Stimulated activated CD8-positive, alpha-beta memory T cell treated with anti-CD3 and anti-CD28 coated beads, Interleukin-15, amount 100 ng/mL, for 48 hours (primary cell): ENCODE measurements at places on chromosomes 11 and 22.

GRCh38 chr11:122398167-122398566, 257.4 kb upstream of the UBASH3B start:
- DNase-seq, result no peak

DNA sequence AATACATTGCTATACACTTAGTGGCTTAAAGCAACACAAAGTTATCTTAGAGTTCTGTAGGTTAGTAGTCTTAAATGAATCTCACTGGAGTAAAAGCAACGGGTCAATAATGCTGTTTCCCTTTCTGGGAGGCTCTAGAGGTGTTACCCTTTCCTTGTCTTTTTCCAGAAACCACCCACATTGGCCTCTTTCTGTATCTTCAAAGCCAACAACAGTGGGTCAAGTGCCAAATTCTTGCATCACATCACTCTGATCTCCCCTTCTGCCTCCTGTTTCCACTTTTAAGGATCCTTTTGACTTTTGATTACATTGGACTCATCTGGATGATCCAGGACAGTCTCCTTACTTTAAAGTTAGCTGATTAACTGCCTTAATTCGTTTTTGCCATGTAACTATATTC, 93.6 kb downstream of the DDX10 start:
- no peak for DNase-seq

- DNase-seq, result no peak
These were observed 48.8 kb upstream of the FIBIN start for GRCh38 chr11:26944866-26945664.

GRCh38 chr11:20840341-20840740, 171.0 kb downstream of the NELL1 start:
- DNase-seq, result no peak

DNA sequence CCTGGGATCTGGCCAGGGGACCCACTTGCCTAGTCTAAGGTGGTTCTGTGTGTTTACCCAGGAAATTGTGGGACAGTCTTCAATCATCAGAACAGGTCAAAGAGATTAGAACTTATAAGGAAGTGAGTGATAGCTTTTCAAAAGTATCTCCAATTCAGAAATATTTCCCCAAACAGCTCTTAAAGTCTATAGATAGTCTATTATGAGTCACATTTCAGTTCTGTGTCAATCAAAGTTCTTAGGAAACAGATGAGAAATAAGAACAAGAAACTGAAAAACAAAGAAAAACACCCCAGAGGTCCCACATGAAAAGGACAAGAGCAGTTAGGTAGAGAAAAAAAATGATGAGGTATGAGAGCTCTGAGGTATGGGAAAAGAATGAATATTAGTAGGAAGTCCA, 381.4 kb upstream of the MPPED2 start:
- DNase-seq, result no peak

DNA sequence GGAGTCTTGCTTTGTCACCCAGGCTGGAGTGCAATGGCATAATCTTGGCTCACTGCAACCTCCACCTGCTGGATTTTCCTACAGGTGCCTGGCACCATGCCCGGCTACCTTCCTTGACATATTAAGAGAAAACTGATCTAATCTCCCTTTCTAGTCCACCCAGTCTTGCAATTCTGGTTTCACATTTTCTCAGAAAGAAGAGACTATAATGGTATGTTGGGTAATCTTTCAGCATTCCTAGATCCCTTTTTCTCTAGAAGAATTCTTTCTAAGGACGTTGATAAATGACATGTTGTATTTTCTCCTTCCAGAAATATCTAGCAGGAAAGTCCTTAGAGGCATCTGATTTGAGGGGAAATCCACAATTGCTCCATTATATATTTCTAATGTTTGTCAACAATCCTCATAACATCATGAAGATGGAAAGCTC, 10.4 kb upstream of the HSPA8 start:
- DNase-seq, result no peak

- no peak for DNase-seq
These were observed 502.1 kb downstream of the ETS1 start for GRCh38 chr11:128085276-128085675.

DNA sequence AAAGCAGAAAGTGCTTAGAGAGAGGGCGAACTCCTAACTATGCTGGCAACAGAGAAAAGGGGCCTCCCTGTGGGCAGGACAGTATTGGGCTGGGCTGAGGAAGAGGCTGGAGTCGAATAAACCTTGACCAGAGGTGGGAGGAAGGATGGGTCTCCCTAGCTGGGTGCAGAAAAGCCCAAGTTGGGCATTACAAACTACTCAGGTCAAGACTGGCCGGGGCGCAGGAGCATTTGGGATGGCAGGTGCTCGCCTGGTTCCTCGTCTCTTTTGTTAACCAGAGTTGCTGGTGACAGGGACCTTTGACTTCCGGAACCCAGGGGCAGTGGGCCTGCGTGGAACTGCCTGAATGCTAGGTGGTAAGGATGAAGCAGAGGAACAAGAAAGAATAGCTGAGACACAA, 80.3 kb upstream of the SHISAL1 start:
- no peak for DNase-seq

DNA sequence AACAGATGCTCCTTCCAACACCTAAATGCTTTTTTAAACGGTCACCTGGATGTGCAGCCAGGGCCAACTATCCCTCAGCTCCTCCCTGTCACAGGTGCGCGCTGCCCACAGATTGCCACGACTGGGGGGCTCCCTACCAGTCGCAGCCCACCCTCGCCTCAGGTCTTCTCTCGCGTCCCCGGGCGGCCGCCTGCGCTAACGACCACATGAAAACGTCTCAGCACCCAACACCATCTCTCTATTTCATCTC, 469 bp downstream of the ZBED5 start:
- no peak for DNase-seq

DNA sequence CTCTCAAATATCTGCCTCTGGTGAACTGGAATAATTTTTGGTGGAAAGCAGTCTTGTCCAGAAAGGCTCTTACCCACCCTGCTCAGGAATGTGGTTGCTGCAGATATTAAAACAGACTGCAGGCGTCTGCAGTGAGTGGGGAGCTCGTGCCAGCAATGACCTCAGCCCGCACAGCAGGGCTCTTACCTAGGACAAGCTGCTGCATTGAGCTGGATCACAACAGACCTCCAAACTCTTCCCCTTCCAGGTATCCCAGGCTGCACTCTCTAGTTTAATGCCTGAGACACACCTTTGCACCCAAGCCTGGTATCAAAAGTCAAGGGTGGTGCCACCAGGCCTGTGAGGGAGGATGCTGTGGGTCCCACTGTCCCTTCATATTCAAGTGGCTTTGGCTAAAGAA, 69.7 kb upstream of the CDON start:
- DNase-seq, result no peak

GRCh38 chr11:39932966-39933365, 1526.5 kb downstream of the LRRC4C start:
- DNase-seq, result no peak

- no peak for DNase-seq
These were observed 3.4 kb upstream of the UCP3 start for GRCh38 chr11:74012074-74012809.

- no peak for DNase-seq
These were observed 16.4 kb downstream of the SLN start for GRCh38 chr11:107695446-107695845.

DNA sequence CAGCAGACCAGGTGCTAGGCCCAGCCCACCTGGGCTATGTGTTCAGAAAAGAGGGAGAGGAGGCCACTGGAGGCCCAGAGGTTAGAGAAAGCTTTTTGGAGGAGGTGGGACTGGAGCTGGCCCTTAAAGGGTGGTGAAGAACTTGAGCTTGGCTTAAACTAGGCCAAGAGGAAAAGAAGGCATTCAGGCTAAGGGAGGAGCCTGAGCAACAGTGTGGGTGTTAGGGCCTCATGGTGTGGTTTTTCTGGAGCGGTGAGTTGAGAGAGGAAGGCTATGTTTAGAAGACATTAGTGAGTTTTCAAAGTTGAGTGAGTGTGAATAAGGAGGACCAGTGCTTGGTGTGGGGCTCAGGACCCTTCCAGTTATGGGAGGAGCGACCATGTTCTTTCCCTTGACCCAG, 6.2 kb downstream of the TAF6L start:
- DNase-seq, result no peak

GRCh38 chr11:92123540-92123939, 101.1 kb upstream of the FAT3 start:
- DNase-seq, result no peak

DNA sequence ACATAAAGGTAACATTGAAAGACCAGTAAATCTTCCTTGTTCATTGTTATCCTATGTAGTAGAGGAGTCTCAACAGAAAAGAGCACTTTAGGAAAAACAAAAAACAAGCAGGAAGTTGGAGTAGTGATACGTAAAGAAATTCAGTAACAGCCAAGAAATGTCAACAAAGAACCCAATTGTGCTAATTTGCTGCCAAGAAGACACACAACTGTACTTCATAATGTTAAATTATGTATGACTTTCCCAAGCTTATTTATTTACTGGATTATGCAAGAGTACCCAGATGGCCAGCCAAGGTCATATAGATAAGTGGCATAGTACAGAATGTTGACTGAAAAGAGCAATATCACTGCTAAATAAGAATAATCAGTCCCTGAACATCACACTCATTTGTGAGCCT, 264.7 kb upstream of the CCDC179 start:
- DNase-seq, result no peak

- peak; percentile 61 for DNase-seq
These were observed at the start of gene UBASH3B for GRCh38 chr11:122655527-122656072. Gene UBASH3B, plus strand, starts transcription at chr11:122655722. Its CDS starts 328 bp downstream, at chr11:122656050.

DNA sequence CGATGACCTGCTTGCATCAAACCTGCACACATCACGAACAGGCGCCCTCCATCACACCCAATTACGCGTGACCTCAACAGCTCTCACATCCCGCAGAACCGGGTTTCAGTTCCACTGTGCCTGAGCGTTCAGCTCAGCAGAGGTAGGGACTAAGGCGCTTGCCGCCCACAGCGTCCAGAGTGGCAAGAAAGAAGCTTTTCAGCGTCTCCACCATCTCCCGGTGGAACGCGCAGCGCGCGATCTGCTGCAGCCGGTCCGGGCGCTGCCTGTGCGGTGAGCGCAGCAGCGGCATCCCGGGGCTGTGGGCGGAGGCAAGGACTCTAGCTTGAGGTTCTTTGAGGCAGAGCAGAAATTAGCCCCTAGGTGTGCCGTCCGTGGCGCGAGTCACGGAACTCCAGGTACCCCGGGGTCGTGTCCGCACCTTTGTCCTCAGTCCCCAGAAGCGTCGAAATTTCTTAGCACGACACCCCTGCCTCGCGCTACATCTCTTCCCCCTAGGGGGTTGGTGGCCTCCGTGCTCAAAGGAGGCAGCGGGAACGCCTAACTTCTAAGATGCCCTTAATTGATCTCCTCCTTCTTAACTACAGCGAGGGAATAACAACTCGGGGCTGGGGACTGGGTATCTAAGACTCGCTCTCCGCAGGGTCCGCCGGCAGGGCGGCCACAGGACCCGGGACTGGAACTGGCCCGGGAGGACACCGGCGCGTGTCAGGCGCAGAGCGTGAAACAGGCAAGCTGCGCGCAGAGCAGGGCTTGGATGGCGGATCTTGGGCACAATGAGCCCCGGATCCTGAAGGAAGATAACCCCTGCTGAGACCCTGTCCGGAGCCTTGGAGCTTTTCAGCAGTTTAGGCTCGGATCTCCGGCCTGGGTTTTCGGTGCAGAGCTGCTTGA, 1.7 kb upstream of the CALCA start:
- DNase-seq, result no peak

DNA sequence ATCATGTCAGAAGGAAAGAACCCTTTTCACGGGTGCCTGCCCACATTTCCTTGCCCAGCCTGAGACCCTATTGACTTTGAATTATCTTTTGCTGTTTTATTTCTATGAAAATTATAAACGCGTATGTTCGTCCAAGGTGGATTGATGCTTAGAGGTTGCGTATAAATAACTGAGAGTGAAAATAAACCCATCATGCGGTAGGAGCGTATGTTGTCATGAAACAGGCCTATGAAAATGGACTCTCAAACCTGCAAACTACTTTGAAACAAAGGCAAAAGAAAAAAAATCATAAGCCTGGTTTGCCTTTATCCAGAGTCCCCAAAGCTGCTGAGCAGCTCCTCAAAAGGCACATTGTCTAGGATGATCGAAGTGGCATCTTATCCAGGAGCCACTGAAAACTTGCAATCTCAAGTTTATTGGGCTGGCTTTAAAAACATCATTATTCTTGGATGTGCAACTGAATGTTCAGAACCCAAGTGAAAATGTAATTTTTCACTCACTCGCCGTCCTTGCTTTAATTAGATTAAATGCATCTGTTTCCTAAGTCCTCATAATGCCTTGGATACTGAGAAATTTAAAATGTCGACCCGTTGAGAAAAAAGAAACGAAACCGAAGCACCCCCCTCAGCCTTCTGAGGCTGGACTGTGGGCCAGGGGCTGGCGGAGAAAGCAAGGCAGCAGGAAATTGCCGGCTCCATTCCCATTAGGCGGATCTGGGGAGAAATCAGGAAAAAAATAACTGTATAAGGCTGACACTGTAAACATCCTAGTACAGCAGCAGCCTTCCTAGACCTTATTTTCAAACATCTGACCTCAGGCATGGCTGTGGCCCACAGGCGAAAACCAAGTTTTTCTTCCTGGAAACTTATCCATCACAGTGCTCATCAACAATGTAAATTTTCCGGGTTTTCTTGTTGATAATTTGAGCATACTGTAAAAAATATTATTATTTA, 82.9 kb upstream of the PPARA start:
- DNase-seq, result no peak

DNA sequence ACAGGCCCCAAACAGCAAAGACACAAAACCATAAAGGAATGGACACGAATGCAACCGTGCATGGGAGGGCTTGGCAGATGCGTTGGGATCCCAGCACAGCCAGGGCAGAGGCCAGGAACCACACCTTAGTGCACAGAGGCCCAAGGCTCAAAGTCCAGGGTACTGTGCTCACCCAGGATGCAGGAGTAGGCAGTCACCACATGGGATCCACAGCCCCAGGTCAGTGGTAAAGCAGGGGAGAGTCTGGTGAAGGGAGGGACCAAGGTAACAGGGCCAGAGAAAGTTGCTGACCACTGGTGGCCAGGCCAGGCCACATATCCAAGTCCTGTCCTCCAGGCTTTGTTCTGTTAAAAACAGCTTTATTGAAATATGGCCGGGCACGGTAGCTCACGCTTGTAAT, 6.5 kb upstream of the CERK start:
- DNase-seq, result no peak

DNA sequence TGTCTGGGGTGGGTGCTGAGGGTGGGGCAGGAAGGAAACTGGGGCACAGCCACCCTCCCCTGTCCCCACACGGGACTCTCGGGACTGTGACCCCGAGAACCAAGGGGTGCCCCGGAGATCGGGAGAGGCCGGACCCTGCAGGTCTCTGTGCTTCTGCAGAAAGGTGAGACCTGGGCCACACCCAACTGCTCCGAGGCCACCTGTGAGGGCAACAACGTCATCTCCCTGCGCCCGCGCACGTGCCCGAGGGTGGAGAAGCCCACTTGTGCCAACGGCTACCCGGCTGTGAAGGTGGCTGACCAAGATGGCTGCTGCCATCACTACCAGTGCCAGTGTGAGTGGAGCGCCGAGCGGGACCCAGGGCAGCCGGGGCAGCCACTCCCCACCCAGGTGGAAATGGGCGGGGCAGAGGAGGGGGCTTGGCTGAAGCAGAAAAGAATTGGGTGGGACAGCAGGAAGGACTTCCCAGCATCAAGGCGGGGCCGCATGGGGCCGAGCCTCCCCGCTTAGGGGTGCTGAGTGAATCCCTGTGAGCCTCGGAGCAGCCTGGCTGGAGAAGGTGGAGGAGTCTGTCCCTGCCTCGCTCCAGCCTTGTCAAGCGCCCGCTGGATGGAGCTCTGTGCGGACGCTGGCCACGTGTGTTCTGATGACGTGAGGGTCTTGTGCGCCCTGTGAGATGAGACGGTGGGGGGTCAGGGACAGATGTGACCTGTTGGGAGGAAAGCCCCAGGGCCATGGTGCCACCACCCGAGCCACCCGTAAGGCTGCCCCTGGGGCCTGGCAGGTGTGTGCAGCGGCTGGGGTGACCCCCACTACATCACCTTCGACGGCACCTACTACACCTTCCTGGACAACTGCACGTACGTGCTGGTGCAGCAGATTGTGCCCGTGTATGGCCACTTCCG, 29.3 kb upstream of the MUC5B start:
- DNase-seq, result no peak
